ENCODE measurements at places on chromosomes 16 and 17.

GRCh38 chr16:54939029-54939346, 8.3 kb downstream of the IRX5 start:
- DNase-seq, result no peak

GRCh38 chr17:2060681-2061440, 6.0 kb downstream of the HIC1 start:
- DNase-seq, result peak; percentile 27

DNA sequence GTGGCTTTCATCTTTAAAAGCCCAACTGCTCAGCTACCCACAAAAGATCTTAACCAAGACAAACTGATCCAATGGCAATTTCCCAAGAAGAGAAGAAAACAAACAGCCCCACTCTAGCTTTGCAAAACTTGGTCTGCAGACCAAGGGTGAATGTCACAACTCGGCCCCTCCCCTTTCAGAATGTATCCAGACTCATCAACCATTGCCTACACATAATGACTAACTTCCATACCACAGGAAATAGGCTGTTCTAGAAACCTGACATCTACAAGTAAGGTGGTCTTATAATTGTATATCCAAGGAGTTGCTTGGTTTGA, 16.0 kb downstream of the DCUN1D3 start:
- DNase-seq, result peak; percentile 29

DNA sequence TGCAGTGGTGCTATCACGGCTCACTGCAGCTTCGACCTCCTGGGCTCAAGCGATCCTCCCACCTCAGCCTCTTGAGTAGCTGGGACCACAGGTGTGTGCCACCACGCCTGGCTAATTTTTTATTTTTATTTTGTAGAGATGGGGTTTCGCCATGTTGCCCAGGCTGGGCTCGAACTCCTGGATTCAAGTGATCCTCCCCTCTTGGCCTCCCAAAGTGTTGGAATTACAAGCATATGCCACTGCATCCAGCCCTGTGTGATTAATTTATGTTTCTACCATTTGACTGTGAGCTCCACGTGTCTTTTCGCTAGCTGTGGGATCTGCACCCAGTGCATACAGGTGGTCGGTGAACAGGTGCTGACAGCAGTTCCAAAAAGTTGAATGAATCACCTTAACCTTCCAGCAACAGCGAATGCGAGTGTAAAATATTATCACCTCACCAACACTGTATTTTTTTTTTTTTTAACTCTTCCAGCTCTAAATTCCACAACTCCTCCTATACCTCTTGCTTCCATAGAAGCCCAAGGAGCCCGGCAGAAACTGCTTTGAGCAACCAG, 484 bp upstream of the NUDT7 start:
- DNase-seq, result no peak

GRCh38 chr17:55307879-55308278, 43.1 kb downstream of the HLF start:
- no peak for DNase-seq

DNA sequence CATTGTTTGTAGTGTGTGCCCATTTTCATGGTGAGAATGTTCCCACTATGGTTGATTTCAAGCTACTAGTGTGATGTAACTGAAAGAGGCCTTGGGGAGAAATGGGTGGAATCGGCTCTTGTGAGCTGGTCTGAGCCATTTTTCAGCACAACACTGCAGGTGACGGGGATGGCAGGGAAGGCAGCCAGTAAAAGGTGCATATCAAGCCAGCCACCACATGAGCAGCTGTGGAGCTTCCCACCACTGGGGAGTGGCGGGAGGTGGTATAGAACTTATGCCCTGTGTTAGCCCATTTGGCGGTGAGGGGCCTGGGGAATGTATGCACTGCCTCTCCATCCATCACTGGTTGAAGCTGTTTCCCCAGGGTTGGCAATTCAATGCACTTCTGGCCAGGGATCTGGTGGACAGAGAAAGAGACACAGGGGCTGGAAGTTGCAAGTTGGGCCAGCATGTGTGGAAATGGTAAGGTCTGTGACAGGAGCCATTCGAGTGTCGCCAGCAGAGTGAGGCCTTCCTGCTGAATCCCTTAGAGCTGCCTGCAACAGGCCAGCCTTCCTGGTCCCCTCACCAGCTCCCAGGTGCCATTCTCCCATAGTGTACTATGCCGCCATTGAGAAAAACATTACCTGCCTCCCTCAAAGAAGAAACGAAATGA, 31.7 kb upstream of the BRD7 start:
- no peak for DNase-seq

DNA sequence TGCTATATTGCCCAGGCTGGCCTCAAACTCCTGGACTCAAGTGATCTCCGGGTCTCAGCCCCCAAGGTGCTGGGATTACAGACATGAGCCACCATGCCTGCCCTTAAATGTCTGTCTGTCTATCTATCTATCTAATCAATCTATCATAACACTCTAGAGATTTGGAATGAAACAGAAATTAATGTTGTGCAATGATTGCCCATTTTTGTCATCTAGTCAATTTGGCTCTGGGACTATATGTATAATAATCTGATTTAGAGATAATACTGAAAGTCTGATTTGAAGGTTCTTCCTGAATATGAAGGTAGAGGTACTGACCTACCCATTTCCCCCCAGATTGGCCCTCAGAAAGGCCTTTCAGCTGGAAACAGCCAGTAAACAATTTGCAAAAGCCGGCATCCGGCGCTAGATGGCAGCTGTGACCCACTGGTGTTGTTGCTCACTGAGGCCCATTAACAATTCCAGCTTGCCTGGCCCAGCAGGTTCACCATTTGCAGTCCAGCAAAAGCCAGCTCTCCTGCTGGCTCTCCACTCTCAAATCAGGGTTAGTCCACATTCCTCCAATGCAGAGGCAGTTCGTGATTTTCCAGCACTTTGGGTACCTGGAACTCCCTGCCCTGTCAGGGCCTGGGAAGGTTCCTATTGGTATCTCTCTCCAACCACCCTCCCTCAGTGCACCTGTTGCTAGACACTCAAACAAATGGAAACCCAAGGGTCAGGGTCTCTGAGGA, 22.9 kb upstream of the C16orf87 start:
- DNase-seq, result peak; percentile 68

DNA sequence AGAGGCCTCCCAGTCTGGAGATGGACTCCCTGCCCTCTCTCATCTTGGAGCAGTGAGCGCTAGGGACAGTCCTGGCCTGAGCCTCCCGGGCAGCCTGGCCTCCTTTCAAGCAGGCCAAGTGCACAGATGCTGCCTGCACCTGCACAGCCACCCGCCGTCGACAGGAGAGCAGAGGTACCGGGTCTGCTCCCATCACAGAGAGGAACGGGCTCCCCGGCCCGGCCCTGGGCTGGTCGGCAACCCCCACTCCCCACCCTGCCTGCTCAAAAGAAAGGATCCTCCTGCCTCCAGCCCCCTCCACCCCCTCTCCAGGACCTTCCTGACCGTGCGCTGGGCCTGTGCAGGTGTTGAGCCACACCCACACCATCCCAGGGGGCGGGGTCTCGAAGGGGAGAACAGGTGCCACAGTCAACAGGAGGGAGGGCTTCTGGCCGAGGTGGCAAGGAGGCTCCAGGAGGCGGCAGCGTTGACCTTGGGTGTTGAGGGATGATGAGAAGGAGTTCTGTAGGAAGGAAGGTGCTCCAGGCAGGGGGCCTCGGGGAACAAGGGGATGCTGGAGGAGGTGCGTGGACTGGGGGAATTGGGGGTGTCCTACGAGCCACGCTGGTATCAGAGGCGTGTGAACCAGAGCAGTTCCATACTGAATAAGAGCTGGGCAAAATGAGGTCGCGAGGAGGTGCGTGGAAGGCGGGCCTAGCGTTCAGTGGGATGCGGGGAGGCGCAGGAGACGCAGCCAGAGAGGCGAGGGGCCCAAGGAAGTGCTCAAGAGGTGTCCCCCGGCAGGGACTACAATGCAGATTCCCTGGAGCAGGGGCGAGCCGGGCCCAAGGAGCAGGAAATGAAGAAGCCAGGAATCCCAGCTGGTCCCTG, 967 bp upstream of the CDH15 start:
- DNase-seq, result no peak

DNA sequence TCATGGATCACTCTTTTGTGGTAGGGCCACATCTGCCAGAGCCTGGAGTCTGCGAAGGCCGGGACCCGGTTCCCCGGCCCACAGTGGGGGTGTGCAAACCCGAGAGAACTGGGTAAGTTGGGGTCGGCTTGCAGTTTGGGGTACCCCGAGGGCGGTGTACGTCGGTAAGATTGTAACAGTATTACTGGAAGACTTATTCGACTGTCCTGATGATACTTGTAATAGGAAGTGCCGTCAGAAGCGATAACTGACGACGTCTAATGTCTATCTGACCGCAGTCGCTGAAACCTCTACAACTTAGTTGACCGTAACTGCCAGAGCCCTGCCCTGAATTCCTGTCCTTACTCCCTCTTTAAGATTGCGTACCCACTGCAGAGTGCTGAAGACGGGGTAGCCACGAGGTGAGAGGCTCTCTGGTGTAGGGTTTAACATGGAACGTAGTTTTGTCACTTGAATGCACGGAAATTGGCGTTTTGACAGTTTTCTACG, 24.0 kb downstream of the TRPV2 start:
- DNase-seq, result no peak

- peak; percentile 95 for DNase-seq
Observed at GRCh38 chr17:43778337-43779144, at the start of gene DUSP3. Gene DUSP3, minus strand, starts transcription at chr17:43778977. Its CDS starts 53 bp downstream, at chr17:43778924.

GRCh38 chr17:55743103-55743679, 7.7 kb upstream of the PCTP start:
- DNase-seq, result no peak

- DNase-seq, result no peak
Observed at GRCh38 chr17:83114706-83115105, 35.3 kb downstream of the METRNL start.

GRCh38 chr16:11583166-11583565, 3.6 kb downstream of the LITAF start:
- no peak for DNase-seq

- DNase-seq, result no peak
Observed at GRCh38 chr17:73022694-73023093, 69.8 kb downstream of the SLC39A11 start.
